ENCODE measurements at places on chromosomes 5 and 9.

GRCh38 chr5:39149966-39150365 lies 69.4 kb downstream of the FYB1 start:
- no peak for DNase-seq

GRCh38 chr5:124922255-124922975 lies 176.0 kb upstream of the ZNF608 start:
- no peak for DNase-seq

- no peak for DNase-seq
Measured at GRCh38 chr9:20506099-20506900, 116.0 kb downstream of the MLLT3 start.

DNA sequence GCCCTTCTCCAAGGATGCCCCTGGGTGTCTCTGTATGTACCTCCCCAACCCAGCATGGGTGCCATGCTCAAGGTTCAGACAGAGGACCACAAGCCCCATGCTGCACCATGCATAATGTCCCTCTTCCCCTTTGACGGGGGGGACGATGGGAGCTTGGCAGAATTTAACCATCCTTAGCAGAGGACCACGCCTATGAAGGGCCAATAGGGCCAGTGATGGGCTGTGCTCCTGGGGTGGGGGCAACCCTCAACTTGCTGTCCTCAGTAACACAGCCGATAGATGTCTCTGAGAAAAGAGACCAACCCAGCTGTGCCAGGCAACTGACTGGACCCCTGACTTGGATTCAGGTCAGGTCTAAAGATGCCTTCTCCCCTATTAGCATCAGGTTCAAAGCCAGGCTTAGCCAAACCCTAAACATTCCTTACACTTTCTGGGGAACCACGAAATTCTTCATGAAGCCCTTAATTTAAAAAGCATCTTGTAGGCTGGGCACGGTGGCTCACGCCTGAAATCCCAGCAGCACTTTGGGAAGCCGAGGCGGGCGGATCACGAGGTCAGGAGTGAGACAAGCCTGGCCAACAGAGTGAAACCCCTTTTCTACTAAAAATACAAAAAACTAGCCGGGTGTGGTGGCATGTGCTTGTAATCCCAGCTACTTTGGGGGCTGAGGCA lies 20.7 kb upstream of the JADE2 start:
- DNase-seq, result no peak

GRCh38 chr9:8468045-8468637 lies 668.6 kb upstream of the DMAC1 start:
- DNase-seq, result no peak

DNA sequence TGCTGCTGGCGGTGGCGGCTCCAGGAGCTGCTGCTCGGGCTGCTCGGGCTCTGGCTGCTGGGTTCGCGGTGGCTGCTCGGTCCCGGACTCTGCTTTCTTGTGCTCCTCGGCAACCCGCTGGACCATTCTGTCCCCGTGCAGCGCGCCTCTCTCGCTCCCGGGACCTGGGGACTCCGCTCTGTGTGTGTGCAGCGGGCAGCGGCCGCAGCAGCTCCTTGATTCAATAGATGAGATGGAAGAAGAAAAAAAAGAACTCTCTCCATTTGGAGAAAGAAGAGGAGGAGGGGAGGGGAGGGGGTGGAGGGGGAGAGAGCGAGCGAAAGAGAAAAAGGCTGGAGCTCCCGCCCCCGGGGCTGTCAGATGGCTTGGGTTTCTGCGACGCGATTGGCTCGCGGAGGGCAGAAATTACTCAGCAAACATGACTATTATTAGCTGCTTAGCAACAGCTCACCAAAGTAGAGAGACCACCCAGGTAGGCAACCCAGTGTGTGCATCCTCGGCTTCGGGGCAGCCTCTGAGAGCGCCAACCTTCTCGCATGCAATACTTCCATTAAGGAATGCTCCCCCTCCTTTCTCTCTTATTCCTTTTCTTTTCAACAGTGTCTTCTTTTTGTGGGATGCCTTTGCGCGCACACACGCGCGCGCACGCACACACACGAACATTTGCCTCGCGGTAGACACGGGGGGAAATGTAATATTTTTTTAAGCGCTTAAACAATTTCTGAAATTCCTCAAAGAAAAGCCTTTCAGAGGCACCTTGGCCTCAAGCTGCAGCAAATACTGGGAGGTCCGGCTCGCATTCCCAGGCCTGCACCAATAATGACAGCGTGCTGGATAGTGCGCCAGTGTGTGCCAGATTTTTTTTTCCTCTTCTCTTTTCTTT lies 7.6 kb downstream of the PTCH1 start:
- DNase-seq, result peak; percentile 95

DNA sequence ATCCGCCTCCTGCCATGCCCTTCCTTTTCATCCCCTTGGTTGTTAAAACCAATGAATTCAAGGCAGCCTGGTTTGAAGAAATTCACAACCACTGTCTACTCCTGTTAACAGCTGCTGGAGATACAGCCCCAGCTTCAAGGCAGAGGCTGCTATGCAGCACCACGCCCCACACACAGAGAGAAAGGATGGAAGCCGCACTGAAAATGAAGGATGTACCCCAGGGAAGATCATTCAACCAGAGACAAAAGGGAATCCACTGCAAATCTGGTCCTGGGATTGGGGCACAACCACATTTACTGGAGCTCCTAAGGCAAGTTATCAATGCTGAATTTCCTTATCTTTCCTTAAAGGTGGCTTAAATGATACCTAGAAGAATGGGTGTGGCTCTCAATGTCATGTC lies 58.7 kb downstream of the DPYSL3 start:
- DNase-seq, result no peak

GRCh38 chr9:116986015-116986414 lies 298.9 kb downstream of the TRIM32 start:
- no peak for DNase-seq

DNA sequence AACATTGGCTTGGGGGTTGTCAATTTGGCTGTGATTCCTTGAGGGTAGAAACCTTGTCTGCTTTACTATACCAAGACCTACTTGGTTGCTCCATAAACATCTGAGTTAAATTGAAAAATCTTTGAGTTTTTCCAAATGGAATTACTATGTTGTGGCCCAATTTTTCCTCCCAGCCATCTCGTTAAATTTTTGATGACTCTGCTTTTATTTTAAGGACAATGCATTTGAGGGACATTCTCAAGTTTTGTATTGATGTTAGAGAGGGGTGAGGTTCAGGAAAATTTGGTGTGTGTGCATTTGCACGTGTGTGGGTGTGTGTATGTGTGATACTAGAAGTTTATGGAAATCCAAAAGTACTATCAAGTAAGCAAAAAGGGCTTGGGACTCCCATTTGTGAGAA lies 491.4 kb upstream of the KLF4 start:
- DNase-seq, result no peak

GRCh38 chr5:33829430-33829829 lies 62.4 kb downstream of the ADAMTS12 start:
- no peak for DNase-seq

DNA sequence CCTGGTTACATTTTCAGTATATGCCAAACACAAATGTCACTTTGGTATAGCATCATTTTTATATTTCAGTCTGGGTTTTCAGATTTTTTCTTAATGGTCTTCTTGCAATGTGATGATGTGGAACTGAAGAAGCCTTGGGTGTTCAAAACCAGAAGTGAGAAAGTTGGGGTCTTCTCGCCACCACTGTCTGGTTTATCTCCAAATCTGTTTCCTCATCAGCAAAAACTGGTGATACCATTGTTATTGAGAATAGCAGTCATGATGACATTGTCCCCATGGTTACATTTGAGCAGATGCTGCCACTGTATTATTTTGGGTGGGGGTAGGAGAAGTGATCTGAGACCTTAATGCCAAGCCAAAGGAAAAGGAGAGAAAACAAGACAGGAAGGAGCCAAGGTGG lies 85.9 kb upstream of the MAP3K1 start:
- no peak for DNase-seq

DNA sequence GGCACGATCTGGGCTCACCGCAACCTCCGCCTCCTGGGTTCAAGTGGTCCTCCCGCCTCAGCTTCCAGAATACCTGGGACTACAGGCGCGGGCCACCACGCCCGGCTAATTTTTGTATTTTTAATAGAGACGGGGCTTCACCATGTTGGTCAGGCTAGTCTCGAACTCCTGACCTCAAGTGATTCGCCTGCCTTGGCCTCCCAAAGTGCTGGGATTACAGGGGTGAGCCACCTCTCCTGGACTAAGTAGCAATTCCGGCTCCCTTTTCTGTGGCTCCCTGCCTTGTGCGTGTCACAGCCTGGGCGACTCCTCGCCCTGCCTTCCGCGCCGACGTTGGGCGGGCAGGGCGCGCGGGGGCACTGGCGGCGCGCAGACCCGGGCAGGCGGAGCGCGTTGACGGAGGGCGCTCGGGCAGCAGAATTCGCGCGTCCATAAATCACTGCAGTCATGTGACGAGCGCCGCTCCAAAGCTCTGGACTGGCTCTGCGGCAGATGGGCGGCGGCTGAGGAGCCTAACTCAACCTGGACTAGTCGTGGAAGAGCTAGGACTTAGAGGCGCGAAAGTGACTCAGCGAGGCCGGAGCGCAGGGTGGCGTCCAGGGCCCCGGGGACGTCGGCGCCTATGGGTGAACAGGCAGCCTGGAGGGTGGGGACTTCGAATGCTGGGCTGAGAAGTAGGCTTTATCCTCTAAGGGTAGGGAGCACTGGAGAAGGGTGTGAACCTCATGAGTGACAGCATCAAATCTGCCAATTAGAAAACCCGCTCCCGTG lies 1.4 kb upstream of the CIZ1 start:
- peak; percentile 68 for DNase-seq

GRCh38 chr5:40689438-40689837 lies 9.7 kb downstream of the PTGER4 start:
- DNase-seq, result peak; percentile 88

- DNase-seq, result no peak
Measured at GRCh38 chr9:13439685-13440476, 160.4 kb upstream of the MPDZ start.

GRCh38 chr9:87434366-87434765 lies 63.3 kb upstream of the DAPK1 start:
- no peak for DNase-seq

GRCh38 chr5:7208938-7209337 lies 187.0 kb upstream of the ADCY2 start:
- no peak for DNase-seq

DNA sequence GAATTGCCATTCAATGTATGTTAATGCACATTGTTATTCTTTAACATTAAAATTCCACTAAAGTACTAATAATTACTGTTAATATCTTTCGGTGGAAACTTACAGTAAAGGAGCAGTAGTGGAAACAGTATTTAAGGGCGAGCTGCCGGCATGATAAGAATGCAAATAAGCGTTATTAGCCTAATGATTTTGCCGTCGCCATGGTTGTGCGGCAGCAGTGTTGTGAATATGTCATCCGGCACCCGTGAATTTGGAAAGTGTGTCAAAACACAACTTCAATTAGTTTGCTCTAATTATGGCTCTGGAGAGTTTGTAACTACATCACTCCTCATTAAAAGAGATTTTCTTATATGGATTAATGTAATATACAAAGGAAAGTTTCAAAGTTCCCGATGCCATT lies 81.4 kb downstream of the MVB12B start:
- no peak for DNase-seq

DNA sequence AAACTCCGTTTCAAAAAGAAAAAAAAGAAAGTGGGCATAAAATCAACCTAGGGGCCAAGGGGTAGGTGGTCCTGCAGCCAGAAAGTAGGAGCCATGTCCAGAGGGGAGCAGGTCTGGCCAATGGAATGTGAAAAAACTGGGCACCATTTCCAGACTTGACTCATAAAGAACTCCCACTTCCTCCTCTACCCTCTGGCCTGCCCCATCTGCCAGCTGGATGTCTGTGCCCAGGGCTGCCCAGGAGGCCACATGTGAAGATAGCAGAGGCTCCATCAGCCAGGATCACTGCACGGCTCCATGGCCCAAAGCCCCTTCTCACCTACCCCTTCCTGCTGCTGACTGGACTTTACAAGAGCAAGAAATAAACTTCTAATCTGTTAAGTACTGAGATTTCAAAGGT lies 42.1 kb upstream of the EEIG1 start:
- peak; percentile 2 for DNase-seq

- DNase-seq, result no peak
Measured at GRCh38 chr5:167616043-167616890, 675.2 kb upstream of the WWC1 start.

DNA sequence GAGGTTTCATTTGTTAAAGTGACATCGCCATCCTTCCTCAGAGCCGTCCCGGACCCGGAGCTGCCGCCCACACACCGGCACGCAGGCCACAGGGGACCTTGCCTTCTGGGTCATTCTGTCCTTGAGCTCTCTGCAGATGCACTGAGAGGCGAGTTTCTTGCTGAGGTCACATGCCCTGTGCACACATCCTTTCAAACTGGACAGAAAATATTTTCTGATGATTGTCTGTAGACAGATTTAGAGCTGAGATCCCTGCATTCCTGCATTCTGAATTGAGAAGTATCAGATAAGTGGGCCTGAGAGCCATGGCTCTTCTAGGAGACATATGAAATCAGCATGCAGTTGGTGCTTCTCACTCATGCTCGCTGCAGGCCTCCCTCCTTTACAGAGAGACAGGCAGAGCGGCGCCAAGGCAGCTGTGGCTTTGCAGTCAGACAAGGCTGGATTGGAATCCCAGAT lies 25.4 kb downstream of the BOD1 start:
- DNase-seq, result no peak

- DNase-seq, result no peak
Measured at GRCh38 chr5:56513141-56513540, 280.0 kb upstream of the ANKRD55 start.

GRCh38 chr5:146130440-146131045 lies 25.2 kb upstream of the PLAC8L1 start:
- peak; percentile 10 for DNase-seq

DNA sequence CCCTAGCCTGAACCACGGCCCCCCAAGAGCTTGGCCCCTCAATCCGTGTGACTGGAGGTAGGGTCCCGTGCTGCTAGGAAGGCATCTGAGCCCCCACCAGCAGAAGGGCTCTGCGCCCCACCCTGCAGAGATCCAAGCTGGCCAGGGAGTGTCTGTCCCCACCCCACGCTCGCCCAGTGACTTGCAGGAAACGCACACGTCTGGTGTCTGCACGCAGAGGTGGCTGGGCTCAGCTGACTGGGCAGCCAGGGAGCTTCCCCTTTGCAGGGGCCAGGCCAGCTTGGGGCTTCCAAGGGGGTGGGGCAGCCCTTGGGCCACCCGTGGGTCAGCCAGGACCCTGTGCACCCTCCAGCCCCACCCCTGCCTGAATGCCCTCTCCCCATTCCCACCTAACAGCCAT lies 24.3 kb downstream of the NOTCH1 start:
- no peak for DNase-seq

GRCh38 chr5:119386596-119387344 lies 31.0 kb downstream of the TNFAIP8 start:
- peak; percentile 26 for DNase-seq

- DNase-seq, result no peak
Measured at GRCh38 chr5:88885002-88885401, 2.0 kb upstream of the MEF2C start.

Data from kidney glomerular epithelial cell (primary cell).